ENCODE measurements at places on chromosomes 6 and 20.

DNA sequence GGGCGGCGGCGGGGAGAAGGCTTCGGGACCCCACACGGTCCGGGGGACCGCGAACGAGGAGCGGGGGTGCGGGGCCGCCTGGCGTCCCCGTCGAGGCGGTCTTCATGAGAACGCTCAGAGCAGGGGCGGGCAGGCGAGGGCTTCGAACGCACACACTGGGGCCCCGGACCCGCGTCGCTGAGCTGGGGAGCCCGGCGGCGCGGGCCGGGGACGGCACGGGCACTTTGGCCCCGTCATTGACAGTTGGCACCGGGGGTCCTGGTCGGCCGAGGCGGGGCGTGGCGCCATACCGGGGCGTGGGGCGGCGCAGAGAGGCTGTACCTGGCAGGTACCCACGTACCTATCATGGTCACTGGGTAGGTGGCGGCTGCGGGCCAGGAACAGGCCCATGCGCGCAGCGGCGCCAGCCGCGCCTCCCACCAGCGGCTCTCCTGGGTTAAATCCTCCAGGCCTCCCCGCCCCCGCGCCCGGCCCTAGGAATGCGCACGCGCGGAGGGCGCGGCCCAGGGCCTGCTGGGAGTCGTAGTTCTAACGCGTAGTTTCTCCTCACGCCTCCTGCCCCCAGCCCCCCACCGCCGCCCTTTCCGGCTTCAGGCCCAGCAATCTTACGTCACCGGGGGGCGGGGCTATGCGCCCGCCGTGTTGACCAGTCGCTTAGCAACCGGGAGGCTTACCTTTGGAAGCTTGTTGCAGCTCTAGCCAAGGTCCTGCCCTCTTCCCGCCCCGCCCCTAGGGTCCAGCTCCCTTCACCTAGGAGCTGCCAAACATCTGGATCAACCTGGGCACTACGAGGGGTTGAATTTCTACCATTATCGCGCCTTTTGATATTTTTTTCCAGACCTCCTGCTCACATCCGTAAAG is at the start of the genes PACRG and PRKN:
PACRG (plus strand) TSS at position 653 of the 861 bp plus-strand sequence.
PRKN (minus strand) TSS at position 445 of the 861 bp plus-strand sequence.
- peak; percentile 98 for DNase-seq

- no peak for DNase-seq
Measured at GRCh38 chr6:106981926-106982325, 7.4 kb upstream of the CD24 start.

GRCh38 chr20:3744806-3745685 is 12.6 kb downstream of the HSPA12B start:
- DNase-seq, result peak; percentile 78

DNA sequence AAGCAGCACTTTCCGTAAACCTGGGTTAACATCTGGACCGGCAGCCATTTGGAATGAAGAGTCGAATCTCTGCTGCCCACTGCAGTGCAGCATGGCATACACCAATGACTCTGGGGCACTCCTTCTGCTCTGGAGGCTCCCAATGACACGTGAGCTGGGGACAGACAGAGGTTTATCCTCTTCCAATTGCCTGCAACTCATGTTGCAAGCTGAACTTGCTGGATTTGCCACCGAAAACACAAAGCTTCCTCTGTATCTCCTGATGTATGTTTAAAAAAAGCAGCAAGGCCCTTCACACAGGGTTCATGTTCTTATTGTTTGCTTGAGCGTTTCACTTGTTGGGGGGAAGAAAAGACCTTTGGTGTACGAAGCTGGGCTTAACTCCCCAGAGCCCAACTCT is 10.8 kb downstream of the NCOA5 start:
- DNase-seq, result no peak

- no peak for DNase-seq
Measured at GRCh38 chr6:35810971-35811698, 6.0 kb downstream of the LHFPL5 start.

DNA sequence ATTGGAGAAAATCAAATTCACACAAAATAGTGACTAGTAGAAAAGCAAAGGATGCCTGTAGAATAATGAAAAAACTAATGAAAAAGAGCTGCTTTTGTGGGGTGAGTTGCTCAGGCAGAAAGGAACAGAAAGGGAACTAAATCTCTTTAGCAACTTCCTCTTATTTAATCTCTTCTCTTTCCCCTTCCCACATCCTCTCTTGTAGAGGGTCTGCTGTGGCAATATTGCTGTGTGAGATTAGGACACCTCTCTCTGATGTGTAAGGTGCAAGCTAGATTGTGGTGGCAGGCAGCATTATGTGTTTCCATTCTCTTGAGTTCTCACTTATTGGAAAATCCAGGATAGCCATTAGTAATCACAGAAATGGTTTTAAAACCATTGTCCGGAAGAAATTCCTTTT is 49.7 kb downstream of the SYNE1 start:
- no peak for DNase-seq

GRCh38 chr20:45912344-45912682 is 358 bp upstream of the PLTP start:
- no peak for DNase-seq

DNA sequence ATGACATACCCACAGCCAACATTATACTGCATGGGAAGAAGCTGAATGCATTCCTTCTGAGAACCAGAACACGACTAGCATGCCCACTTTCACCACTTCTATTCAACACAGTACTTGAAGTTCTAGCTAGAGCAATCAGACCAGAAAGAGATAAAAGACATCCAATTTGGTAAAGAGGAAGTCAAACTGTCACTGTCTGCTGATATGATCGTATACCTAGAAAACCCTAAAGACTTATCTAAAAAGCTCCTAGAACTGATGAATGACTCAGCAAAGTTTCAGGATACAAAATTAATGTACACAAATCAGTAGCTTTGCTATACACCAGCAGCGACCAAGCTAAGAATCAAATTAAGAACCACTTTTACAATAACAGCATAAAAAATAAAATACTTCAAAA is 60.5 kb downstream of the EYS start:
- no peak for DNase-seq

DNA sequence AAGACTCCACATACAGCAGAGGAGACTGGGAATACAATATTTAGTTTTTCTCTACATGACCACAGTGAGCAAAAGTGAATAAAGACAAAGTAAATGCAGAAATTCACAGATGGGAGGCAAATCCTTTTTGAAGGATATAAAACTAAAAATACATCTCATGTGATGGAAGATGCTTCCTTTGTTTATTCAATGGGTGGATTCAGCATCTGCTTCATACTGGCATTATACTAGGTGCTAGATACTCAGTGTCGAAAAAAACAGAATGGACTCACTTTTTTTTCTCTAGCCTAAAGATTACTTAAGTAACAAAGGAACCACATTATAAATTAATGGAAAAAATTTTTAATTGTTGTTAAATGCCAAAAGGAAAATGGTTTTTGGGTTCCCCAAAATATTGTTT is 216.2 kb downstream of the TRDN start:
- DNase-seq, result no peak

- DNase-seq, result no peak
Measured at GRCh38 chr20:58965270-58966064, 15.6 kb upstream of the NELFCD start.

GRCh38 chr20:63060057-63060991 is 53.6 kb upstream of the BHLHE23 start:
- DNase-seq, result no peak

DNA sequence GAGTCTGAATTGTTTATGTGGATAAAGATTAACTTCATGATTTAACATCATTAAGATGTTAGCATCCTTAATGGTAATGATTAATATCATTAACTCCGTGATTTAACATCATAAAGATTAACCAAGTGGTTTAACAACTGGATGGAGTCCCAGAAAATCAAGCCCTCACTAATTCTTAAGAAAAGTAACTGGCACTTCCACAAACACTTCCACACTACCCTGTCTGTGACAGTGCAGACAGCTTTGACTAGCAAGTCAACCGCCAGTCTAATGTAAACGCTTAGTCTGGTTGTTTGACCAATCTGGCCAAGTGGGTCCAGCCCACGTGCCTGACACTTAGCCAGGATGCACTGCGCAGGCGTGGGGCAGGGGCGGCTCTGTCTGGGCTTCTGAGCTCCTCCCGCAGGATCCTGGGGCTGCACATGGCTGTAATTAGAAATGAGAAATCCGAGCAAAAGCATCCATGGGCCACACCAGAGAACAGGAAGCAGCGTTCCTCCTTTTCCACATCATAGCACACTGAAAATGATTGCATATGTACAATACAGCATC is 424.2 kb downstream of the FOXA2 start:
- DNase-seq, result no peak

GRCh38 chr20:31740208-31740607 is 1.1 kb downstream of the TPX2 start:
- DNase-seq, result no peak

DNA sequence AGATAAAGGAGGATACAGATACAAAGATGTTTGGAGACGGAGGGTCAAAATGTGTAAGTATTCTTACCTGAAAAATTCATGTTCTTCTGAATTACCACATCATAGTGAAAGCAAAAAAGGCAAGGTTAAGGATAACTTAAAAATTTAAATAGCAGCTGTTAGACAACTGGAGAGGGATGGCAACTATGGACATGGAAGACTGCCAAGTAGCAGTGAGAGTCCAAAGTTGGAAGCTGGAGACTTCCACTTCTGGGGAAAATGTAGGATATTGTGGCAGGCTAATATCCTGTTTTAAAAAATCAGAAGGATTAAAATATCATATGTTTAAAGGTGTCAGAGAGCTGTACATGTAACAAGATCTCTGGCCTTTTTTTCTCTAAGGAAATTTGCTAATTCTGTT is 29.8 kb downstream of the SYCP2 start:
- no peak for DNase-seq

- DNase-seq, result no peak
Measured at GRCh38 chr6:68639826-68640490, 4.9 kb downstream of the ADGRB3 start.

GRCh38 chr6:170444811-170445211 is 108.3 kb downstream of the PSMB1 start:
- DNase-seq, result no peak

Data from CD4-positive, alpha-beta T cell treated with Interleukin-2 at 100 ng/mL for 4 hours (primary cell).